ENCODE measurements at places on chromosomes 16 and 17. TPM values are rescaled to one million over a fixed set of nuclear protein-coding genes. Genes with fewer than 3 reads are reported as not detected.

DNA sequence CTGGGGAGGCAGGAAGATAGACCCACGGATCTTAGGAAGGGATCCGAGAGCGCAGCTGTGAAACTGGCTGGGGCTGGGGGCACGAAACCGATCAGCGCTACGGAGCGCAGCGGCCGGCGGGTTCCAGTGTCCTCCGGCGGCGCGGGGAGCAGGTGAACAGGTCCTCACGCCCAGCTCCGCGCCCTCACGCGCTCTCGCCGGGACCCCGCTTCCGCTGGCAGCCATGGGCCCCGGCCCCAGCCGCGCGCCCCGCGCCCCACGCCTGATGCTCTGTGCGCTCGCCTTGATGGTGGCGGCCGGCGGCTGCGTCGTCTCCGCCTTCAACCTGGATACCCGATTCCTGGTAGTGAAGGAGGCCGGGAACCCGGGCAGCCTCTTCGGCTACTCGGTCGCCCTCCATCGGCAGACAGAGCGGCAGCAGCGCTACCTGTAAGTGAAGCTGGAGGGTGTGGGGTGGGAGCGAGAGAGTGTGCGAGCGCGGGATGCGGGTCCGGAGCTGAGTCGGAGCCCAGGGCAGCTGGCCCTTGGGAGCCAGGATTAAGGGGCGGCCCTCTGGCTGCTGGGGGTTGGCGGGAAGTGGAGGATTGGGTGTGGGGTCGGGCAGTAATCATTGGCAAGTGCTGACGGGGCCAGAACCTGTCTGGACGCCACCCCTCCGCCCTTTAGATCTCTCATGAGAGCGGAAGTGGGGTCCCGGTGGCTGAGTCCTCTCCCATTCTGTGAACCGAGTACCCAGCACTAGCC is 479 bp downstream of the ITGA3 start:
- no peak for DNase-seq

GRCh38 chr17:82043507-82043906 is 6.0 kb upstream of the DCXR start:
- no peak for DNase-seq

DNA sequence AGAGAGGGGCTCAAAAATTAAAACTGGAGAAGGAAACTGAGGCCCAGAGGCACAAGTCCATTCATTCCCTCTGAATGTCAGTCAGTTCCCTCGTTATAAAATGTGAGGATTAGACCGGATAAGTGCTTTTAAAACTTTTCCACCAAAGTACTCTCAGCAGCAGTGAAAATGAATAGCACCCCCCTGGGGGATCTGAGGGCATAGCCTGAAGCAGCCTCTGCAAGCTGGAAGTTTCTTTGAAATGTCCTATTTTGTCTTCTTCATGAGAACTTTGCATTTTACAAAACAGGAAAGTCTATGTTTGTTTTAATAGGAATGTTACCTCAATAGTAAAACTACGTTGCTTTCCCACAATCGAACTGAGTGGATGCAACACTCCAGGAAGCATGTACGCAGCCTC is 273.0 kb downstream of the CEP112 start:
- DNase-seq, result no peak

GRCh38 chr17:12519956-12520594 is 145.6 kb upstream of the MYOCD start:
- no peak for DNase-seq

Gene NPIPA8
- polyA plus RNA-seq, result 58.6 TPM

Gene SEPTIN1
- 2.5 TPM for polyA plus RNA-seq

DNA sequence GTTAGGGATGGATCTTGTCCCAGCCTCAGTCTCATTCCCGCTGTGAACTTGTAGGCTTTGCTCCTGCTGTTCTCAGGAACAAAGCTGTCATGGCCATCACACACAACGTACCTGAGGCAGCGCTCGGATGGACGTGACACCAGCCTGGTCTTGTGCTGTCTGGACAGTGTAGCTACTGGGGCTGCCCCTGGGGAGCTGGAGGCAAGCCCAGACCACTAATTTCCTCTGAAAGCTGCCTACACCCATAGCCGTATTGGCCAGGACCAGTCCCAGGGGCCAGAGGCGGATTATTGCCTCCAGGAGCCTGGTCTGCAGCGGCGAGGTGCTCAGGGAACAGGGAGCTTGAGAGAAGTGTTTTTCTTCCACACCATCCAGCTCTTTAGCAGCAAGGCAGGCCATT is 11.7 kb downstream of the ZNHIT3 start:
- no peak for DNase-seq

- no peak for DNase-seq
These were observed 102.6 kb downstream of the NTN1 start for GRCh38 chr17:9123594-9124553.

- no peak for DNase-seq
These were observed 99.5 kb downstream of the MYO1D start for GRCh38 chr17:32777436-32777835.

Gene OR4D1
- polyA plus RNA-seq, result 0.08 TPM

Gene NAT9
- 55.6 TPM for polyA plus RNA-seq

DNA sequence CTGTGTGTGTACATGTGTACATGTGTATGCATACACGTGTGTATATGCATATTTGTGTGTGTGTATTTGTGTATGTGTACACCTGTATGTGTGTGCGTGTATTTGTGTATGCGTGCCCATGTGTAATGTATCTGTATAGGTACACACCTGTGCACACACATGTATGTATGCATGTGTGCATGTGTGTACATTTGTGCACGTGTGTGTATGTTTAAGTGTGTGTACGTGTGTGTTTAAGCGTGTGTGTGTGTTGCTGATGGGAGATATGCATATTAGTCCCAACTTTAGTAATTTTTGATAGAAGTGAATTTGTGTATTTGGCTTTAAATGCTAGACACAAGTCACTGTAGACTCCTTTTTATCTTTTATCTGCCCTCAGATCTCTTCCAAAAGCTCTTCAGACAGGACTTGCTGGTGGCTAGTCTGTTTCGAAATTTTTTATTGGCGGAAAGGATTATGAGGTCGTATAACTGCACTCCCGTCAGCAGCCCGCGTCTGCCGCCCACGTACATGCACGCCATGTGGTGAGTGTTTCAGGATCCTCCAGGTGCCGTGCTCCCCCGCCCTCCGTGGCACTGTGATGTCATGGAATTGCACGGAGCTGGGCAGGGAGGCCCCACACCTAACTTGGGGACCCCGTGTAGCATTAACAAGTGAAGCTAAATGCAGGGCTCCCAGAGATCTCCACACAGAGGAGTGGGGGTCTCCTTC is 168.8 kb upstream of the CHMP6 start:
- DNase-seq, result no peak

DNA sequence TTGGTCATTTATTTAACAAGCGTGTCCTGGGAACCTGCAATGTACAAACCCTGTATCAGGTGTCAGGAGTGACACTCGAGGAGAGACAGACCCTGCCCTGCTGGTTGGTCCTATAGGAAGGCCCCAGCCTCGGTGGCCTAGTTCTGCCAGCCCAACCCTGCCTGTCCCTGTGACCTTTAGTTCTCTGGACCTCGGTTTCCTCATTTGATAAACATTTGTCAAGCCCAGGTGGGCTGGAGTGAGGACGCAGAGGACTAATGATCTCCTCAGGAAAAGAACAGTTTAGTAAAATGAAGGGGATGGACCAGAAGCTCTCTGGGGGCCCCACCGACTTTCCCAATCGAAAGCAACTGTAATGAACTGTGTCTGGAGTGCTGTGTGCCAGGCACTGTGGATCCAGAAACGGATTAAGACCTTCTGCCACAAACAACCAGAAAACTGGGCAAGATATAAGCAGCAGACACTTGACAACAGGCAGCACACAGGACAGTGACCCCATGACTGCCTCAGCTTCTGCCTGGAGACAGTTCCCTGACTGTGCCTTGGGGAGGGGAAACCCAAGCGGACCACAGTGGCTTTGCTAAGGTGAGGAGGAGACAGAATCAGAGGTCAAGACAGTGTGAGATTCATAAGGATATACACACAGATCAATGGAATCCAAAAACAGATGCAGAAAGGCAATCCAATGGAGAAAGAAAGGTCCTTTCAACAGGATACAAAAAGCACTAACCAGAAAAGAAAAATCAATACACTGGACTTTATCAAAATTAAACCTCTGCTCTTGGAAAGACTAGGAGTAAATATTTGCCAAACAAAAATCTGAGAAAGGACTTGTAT is 8.8 kb downstream of the PRCD start:
- no peak for DNase-seq

GRCh38 chr17:44557651-44558285 is 484 bp downstream of the FZD2 start:
- DNase-seq, result no peak

GRCh38 chr16:85101956-85102630 is 10.2 kb downstream of the CIBAR2 start:
- no peak for DNase-seq

Gene TLCD3A
- polyA plus RNA-seq, result 24.9 TPM

- no peak for DNase-seq
These were observed 4.5 kb downstream of the PRKAR1A start for GRCh38 chr17:68516732-68517131.

DNA sequence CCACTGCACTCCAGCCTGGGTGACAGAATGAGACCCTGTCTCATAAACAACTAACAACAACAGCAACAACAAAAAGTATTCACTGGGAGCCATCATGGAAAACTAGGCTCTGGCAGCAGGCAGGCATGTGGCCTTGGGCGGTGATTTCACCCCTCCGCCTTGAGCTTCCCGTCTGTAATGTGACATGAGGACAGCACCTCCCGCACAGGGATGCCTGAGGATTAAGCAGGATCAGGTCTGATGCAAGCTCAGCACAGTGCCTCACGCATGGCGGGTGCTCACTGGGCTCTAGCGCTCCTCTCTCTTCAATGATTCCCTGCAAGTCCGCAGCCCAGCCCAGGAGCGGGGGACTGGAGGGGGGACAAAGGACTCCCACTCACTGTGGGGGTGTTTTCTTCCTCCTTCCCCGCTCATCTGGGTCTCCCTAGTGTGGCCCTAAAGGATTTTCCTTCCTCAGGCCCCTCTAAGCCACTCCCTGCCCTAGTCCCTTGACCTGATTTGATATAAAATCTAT is 2.8 kb downstream of the PLCD3 start:
- DNase-seq, result no peak

- no peak for DNase-seq
These were observed 7.1 kb downstream of the AKAP1 start for GRCh38 chr17:57092171-57092570.

DNA sequence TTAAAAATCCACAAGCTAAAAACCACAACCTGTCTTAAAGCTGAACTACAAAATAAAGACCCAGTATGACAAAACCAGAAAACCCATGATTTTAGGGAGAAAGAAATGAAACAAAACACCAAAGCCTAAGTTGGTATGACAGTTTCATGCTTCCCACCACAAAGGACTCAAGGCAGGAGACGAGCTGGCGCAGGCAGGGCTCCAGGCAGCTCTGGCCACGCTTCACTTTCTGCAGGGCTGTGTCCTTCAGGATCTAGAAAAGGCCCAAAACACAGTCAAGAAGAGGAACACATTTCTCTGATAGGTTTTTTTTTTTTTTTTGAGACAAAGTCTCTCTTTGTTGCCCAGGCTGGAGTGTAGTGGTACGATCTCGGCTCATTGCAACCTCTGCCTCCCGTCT is 75.3 kb downstream of the WDR59 start:
- DNase-seq, result no peak

GRCh38 chr17:72379516-72379915 is 258.7 kb downstream of the SOX9 start:
- no peak for DNase-seq

Gene TMC8
- 2.1 TPM for polyA plus RNA-seq

DNA sequence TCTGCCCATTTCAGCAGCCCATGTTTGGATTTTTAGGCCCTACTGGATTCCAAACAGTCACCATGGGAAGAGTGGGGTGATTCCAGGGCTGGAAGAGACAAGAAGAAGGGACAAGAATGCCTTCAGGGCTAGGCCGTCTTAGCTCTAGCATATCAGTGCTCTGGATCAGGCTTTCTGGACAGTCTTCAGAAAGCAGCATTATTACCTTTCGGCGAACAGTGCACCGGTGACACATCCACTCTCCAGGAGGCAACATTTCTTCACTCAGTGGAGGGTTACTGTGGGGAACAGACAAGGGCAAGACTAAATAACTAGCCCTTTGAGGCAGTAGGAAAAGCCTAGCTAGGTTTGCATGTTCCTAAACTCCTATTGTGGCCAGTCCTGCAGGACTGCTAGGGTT is 23.9 kb upstream of the DHRS13 start:
- no peak for DNase-seq

DNA sequence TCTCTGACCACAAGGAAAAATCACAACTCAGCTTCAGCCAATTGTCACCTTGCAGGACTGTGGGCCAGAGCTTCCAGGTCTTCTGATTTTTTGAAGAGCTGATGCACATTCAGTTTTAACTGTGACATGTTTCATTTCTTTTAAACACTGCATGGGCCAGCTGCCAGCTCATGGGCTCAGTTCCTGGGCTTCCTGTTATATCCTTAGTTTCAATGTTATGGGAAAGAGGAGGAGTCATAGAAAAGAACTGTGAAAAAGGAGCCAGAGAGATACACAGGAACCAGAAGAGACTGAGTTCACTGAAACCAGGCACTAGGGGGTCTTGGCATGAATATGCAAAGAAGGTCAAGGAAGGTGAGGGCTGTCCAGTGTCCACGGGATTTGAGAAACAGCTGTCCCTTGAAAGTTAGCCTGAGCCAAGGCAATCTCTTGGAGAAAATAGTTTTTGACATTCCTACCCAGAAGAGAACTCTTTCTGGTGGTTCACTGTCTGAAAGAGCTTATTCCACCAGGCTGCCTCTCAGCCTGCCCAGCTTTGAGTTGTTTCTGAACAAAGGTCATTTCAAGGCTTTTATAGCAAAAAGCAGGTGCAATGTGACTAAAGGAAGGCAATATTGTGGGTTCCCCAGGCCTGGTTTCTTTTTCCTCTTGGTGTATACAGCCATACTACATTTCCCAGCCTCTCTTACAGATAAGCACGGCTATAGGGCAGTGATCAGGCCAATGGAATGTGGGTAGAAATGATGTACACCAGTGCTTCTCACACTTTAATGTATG is 10.5 kb downstream of the PDILT start:
- no peak for DNase-seq

- no peak for DNase-seq
These were observed 1.2 kb downstream of the ARHGAP17 start for GRCh38 chr16:25013751-25014499.

Gene UNKL
- polyA plus RNA-seq, result 17.6 TPM
